ENCODE measurements at places on chromosomes 11 and 22.

GRCh38 chr22:37601540-37602442, 6.8 kb upstream of the GGA1 start:
- no peak for DNase-seq

- DNase-seq: no peak
These were observed 1074.5 kb downstream of the LRRC4C start for GRCh38 chr11:40384991-40385390.

GRCh38 chr11:21072558-21072957, 403.2 kb downstream of the NELL1 start:
- DNase-seq: no peak

DNA sequence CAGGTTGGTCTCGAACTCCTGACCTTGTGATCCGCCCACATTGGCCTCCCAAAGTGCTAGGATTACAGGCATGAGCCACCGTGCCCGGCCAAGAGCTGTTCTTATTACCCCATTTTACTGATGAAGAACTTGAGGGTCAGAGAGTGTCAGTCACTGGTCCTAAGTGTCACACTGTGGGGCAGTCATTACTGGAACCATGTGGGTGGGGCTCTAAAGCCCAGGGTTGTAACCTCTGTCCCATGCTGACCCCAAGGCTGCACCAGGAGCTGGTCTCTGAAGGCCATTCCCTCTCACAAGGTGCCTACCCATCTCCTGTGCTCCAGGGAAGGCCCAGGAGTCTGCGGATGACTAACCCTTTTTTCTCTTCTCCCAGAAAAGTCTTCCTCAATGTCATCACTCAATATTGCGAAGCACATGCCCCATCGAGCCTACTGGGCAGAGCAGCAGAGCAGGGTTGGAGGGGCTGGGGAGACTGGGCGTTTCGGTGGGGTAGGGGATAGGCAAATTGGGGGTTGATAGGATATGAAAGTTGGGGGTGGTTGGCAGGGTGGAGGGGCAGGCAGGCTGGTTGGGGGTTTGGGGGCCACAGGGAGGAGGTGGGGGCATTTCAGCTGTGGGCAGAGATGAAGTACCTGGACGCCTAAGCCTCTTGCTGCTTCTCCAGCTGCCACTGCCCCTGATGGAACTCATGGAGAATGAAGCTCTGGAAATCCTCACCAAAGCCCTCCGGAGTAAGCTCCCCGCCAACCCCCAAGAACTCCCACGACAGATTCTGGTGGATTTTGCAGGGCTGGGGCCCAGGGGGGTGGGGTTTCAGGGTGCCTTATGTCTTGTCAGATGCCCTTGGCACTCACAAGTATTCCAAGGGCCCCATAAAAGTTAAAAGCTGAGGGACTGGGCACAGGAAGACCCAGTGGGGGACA, 2.0 kb upstream of the ESRRA start:
- no peak for DNase-seq

DNA sequence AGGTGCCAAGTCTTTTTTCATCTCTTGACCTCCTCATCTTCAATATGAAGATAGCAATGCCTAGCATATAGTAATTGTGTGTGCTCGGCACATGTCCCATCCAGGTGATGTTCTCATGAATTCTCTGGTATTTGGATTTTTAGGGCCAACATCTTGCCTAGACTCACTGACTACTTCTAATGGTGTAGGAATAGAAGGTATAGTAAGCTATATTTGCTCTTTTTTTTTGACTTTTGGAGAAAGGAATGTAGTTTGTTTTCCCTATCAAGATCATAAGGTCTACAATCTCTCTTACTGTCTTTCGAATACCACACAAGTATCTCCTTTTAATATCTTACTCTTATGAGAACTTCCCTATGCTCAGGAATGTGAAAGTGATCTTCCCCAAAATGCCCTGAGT, 3.2 kb downstream of the HBD start:
- DNase-seq: no peak

DNA sequence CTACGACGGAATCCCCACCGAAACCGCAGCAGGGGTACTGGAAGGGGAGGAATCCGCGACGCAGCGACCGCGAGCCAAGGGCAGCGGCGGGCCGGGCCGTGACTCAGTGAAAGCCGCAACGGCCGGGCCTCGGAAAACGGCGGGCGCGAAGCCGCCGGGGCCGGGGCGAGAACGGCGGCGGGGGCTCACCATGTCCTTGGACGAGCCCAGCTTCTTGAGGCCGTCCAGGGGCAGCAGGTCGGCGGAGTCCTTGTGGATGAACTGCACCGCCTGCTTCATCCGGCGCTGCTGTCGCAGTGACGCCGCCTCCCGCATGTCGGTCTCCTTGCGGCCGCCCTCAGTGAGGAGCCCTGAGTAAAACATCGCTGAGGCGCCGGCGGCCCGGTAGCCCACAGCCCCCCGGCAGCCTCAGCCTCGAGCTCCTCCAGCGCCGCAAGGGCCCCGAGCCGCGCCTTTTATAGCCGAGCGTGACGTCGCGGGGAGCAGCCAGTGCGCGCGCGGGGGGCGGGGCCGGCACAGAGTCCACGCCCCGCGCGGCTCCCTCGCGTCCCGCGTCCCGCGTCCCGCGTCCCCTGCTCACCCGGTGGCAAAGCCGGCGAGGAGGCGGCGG, at the start of gene NRIP3:
TSS of gene NRIP3 (minus strand) at position 429 of the 610 bp plus-strand sequence. CDS start at position 363, 66 bp downstream.
- peak; percentile 79 for DNase-seq

- no peak for DNase-seq
These were observed 125.7 kb downstream of the PARVA start for GRCh38 chr11:12503039-12503484.

GRCh38 chr11:128195057-128195751, 392.2 kb downstream of the ETS1 start:
- DNase-seq: no peak

DNA sequence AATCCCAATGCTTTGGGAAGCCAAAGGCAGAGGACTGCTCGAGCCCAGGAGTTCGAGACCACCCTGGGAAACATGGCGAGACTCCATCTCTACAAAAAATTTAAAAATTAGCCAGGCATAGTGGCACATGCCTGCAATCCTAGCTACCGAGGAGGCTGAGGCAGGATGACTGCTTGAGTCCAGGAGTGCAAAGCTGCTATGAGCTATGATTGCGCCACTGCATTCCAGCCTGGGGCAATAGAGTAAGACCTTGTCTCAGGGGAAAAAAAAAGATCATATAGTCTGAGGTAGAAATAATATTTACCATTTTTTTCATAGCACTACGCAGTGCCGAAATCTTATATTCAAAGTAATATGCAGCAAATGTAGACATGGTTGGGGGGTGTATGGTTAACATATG, 47.8 kb downstream of the MRTFA start:
- no peak for DNase-seq
